SK-N-SH treated with all-trans-retinoic acid at 6 μM for 48 hours (cell line): ENCODE measurements at places on chromosomes 3 and 15.

GRCh38 chr15:43529141-43529540 is 11.7 kb downstream of the MAP1A start:
- ATAC-seq, result no peak

GRCh38 chr15:94666553-94666952 is 435.2 kb downstream of the MCTP2 start:
- ATAC-seq, result no peak

- no peak for ATAC-seq
Observed at GRCh38 chr3:128187495-128187894, 34.2 kb downstream of the EEFSEC start.

DNA sequence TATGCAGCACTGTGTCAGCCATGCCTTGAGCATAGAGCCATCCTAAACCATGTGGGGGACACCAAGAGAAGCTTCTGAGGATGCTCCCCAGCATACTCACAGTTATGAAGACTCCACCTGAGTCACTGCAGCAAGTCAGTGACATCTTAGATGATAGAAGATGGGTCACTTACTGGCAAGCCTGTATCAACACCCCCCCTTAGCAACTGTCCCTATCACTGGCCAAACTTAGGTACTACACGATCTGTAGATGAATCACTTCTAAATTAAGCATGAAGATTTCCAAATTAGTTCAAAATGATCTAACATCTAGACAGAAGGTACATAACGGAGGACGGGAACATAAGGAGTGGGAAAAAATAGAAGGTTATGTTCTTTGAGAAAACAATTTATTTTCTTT is 13.2 kb upstream of the LMCD1 start:
- ATAC-seq, result no peak

DNA sequence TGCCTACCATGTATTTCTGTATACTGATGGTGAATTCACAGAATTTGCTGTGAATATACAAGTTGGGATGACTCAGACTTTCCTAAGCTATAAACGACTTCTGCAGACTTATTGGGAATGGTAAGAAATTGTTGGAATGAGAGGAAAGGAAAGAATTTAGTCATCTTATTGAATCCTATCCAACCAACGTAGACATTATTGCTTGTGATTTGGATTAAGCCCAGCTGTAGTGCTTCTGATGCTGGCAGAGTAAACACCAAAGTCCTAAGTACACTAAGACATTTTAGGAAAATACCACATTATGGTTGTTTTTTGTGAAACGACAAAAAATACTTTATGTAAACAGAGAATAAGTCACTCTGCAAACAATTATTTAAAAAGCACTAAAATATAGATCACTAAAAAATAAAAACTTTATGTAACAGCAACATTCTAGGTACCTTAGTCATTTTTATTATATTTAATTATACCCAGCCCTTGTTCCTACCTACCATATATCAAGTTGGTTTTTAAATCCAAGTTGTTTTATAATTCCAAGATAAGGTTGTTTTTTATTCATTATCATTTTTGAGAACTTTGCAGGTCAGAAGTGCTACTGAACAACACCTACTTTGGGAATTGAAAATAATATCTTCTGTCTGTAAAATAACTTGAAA is 99.2 kb upstream of the MLF1 start:
- ATAC-seq, result peak; percentile 84

GRCh38 chr3:130907500-130907899 is 13.6 kb downstream of the ATP2C1 start:
- no peak for ATAC-seq

- ATAC-seq, result no peak
Observed at GRCh38 chr15:65611888-65612615, 1.1 kb upstream of the INTS14 start.

- ATAC-seq, result no peak
Observed at GRCh38 chr15:66704803-66705153, 2.7 kb downstream of the SMAD6 start.

GRCh38 chr3:148906667-148907066 is 41.6 kb downstream of the CPA3 start:
- ATAC-seq, result no peak

GRCh38 chr15:38401106-38401505 is 52.8 kb upstream of the FAM98B start:
- ATAC-seq, result no peak; the same call in 2 of the 3 replicates

- no peak for ATAC-seq
Observed at GRCh38 chr15:46088486-46089445, 453.9 kb downstream of the SQOR start.

GRCh38 chr3:71244153-71244825 is 339.2 kb downstream of the FOXP1 start:
- peak; percentile 40 for ATAC-seq

- ATAC-seq, result peak; percentile 51
Observed at GRCh38 chr3:173584093-173584837, 186.7 kb downstream of the NLGN1 start.

- no peak for ATAC-seq
Observed at GRCh38 chr3:169526246-169526645, 137.3 kb downstream of the MECOM start.

- ATAC-seq, result peak; percentile 91
Observed at GRCh38 chr3:101779047-101779821, at the start of gene NXPE3. Gene NXPE3, plus strand, starts transcription at chr3:101779211. Its CDS starts 6,386 bp downstream, at chr3:101785597.

GRCh38 chr3:140421884-140422283 is 256.0 kb upstream of the TRIM42 start:
- no peak for ATAC-seq
